ENCODE measurements at places on chromosomes 4 and X.

GRCh38 chr4:39883646-39884045, 94.1 kb downstream of the PDS5A start:
- DNase-seq = no peak

DNA sequence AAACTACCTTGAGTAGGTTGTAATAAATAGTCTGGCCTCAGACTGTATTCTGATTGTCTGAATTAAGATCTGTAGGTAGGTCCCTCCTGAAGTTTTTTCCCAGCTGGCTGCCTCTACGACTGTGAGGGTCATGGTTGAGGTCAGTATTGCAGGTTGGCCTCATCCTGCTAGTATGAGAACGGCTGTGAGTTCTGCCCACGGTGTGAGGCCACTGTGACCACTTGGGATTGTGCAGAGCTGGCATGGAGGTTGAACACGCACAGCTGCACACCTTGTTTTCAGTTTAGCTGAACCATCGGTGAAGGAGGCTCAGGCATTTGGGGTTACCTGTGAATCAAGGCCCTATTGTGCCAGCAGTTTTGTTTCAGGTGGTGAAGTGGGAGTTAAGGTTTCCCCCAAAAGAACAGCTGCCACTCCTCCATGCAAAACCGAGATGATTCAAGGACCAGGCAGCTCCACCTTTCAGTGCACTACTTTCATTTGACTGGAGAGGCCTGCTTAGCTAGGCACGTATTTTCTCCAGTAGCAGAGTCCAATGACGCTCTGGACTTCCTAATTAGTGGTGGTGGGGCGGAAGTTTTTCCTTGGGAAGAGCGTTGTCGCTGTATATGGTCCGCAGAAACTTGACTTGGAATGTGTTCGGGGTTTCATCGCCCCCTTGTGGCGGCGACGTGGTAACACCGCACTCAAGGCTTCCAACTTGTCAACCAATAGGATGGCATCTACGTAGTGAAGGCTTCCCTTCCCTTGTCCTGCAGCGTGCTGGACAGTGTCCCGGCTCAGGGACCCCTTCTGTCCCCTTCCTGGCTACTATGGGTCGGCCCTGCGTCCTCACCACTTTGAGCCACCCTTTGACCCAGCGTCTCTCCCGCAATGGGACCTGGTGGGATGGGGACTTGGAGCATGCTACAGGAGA, 13.8 kb downstream of the CMC4 start:
- DNase-seq = peak; percentile 26

DNA sequence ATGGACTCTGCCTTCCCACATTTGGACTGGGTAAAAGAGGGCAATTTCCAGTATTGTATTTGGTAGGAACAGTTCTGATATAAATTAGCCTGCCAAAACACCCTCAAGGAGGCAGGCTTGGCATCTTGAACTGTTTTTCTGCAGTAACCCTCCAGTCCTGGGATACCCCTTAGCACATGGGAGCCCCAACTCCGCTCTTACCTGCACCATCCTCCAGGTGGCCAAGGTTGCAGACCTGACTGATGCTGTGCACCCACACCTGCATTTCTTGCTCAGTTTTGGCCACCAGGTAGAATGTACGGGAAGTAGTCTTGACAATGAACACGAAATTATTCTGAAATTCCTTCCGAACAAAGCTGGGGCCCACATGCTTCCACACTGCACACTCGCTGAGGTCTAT, 35.1 kb downstream of the GAB3 start:
- DNase-seq = no peak

DNA sequence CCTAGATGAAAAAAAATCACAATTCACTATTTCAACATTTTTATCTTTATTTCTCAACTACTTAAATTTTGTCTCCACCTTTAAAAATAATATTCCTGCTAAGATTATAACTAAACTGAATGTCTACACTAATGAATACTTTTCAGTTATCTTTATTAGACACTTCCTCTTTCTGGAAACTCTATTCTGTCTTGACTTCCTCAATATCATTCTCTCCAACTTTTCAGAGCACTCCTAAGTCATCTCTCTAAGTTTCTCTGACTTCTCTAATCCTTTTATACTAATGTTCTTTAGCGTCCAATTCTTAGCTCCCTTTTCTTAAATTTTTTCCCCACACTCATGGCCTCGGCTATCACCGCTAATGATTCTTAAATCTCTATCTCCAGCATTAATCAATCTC, 374.2 kb downstream of the FBXO8 start:
- no peak for DNase-seq

DNA sequence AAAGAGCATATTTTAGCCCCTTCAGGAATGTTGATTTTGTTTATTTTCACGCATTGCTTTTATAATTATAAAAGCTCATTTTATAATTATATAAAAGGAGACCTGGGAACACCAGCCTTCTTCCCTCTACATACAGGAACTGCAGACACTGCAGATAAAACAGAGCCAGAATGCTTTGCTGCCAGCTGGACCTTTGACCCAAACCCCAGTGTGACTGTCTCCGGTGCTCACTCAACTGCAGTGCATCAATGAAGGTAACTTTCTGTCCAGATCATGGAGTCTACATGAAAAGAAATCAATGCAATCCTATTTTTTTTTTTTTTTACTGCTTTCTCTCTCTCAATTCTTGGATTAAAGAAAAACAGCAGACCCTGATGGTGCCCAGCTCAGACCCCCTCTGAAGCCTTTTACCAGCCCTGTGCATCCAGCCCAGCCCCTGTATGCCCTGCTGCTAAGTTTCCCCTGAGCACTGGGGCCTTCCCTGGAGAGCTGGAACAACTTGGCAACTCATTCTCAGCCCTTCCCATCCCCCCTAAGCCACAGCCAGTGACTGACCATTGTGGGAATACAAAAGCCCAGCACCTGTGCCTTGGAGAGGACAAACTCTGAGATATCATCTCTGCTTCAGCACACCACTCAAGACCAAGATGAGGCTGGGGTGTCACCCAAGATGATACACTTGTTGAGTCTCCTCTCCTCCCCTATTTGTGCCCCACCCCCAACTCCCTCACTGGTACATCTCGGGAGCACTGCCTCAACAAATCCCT, 182.1 kb downstream of the EVC2 start:
- no peak for DNase-seq

GRCh38 chr4:179625406-179625805, 2183.2 kb upstream of the AGA start:
- DNase-seq = no peak

GRCh38 chr4:107148904-107149303, 112.8 kb upstream of the DKK2 start:
- DNase-seq = no peak

DNA sequence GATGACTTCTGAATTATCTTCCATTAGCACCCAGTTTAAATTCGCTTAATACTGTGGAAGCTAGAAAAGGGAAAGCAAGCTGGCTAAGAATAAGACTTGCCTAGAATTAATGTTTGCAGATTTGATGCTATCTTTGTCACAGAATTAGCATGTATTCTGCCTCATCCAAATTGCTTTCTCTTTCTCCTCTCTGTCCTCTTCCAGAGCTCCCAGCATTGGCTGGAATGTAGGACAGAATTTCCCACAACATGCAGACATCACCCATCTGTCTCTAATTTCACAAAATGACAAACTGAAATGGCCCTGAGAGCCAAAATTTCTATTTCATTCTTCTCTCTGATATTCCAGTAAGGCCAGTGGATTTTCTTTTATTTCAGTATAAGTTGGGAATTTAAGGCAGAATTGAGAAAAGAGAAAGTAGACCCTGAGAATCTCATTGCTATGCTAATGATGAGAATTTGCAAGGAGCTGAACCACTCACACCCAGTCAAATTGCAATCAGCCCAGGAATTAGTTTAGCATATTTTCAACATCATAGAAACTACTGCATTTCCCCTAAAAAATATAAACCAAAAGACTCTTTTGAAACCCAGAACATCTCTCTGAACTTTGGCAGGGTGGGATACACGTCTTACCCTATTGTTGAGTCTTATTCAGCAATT, 188.8 kb downstream of the RCHY1 start:
- DNase-seq = no peak

GRCh38 chrX:43580621-43581020, 75.5 kb upstream of the MAOA start:
- no peak for DNase-seq

GRCh38 chrX:112164420-112164819, 81.8 kb upstream of the TRPC5 start:
- DNase-seq = no peak

DNA sequence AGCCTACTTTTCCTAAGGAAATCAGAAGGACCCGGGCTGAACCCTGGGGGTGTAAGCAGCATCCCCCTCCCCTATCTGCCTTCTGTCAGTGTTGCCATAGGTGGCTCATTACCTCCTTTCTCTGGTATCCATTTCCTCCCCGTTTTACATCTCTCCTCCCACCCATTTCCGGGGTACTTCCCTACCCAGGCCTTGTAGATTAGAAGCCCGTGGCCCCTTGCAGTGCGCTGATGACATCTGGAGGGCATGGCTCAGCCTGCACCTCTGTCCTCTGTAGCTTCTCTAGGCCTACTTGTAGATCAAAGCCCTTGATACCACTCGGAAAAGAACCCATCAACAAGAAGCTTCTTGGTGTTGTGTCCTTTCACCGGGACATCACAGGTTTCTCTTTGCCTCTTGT, 71.8 kb downstream of the NBDY start:
- peak; percentile 42 for DNase-seq

DNA sequence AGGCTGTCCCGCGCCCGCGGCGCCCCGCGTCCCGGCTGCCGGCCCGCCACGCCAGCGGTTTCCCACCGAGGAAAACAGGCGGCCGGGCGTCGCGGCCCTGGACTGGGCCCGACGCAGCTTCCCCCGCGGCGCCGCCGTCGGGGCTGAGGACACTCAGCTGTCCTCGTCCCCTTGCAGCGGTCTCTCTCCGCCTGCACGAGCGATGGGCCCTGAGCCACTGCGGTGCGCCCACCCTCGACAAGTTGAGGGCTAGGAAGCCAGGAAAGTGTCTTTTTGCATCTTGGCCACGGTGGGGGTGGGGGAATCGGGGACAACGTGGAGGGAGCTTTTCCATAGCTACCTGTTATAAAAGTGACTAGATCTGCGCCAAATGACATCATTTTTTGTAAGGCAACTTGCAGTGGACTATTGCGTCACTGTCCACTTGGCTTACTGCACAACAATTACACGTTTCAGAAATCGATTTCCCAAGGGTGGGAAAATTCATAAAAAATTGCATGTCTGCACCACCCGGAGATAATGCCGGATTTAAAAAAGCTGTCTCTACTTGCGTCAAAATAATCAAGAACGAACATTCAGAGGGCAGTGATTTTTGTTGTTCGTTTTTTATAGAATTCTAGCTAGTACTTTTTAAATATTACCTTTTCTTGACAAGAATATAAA, 1.1 kb downstream of the KLHL15 start:
- no peak for DNase-seq

DNA sequence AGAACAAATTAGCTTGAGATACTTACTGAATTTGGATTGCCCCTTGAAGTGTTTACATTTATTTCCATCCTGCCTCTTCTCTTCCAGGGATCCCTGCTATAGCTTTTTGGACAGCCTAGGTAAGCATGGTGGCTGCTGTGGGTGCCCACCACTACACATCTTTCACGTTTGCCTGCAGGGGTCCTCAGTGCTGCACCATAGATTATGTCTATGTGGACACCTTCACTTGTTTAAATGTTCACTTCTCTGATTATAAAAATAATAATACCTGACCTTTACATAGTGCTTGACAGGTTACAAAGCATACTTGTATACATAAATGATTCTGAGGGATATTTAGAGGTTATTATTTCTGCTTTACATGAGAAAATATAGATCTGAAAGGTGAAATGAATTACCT, 67.9 kb upstream of the SLC4A4 start:
- DNase-seq = peak; percentile 2

DNA sequence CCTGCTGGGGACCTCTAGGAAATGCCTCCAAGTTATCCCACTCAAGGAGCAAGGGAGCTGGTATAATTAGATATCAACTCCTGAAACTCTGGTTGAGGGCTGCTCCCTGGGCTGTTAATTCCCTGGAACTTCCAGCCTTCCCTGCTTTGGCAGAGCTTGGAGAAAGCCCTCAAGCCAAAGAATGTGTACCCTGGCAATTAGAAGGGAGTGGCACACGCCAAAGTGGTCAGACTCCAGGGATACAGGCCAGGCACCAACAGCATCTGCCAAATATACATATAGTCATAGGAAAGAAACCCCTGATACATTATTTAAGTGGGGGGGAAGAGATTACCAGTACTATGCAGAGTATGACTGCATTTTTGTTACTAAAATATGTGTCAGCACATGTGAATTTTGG, 616.8 kb downstream of the BCOR start:
- no peak for DNase-seq

DNA sequence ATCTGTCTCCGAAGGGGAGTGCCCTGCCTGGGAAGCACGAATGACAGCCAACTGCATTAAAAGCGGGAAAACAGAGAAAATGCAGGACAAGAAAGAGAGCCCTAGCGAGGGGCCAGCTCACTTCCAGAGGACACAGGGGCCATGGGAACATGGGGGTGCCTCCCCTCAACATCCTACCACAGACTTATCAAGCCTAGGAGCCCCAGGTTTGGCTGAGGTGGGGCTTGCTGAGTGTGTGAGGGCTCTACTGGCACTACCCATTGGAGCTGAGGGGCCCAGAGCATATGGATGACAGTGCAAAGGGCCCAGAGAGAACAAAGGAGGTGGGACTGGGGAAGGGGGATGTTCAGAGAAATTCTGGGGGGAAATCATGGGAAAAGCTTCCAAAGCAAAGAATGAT, 101.8 kb downstream of the PJA1 start:
- DNase-seq = no peak

GRCh38 chr4:129905256-129905655, 809.3 kb downstream of the C4orf33 start:
- no peak for DNase-seq

- DNase-seq = no peak
Measured at GRCh38 chr4:42398171-42398870, 1.0 kb downstream of the SHISA3 start.

- no peak for DNase-seq
Measured at GRCh38 chr4:136741468-136741867, 790.8 kb downstream of the PCDH18 start.

GRCh38 chr4:113499696-113500095, 261.8 kb downstream of the CAMK2D start:
- no peak for DNase-seq

DNA sequence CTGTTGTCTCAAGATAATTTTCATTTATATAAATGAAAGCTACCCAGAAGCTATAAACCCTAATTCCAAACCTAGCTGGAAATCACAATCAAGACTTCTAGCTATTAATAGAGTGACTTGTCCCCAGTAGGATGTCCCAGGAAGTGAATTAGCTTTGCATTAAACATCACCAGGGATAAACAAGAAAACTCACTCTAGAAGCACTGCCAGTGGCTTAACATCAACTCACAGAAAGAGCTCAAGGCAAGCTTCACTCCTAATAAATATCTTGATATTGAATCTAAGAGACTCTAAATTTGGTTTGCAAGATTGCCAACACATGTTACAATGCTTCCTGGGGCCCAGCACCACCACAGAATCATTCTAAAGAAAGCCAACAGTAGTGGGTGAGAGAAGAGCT, 468.7 kb upstream of the FAM241A start:
- no peak for DNase-seq

DNA sequence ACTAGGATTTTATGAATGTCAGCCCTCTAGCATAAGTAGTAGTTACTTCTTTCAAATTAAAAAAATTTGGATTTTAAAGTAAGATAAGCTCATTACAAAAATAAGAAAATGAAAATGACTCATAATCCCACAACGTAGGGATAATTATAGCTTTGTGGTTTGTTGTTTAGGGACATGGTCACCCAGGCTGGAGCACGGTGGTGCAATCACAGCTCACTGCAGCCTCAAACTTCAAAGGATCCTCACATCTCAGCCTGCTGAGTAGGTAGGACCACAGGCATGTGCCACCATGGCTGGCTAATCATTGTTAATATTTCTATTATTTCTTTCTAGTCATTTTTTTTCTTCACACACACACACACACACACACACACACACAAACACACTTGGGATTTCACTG, 57.6 kb downstream of the PLAC1 start:
- DNase-seq = no peak

GRCh38 chr4:10078481-10079233, 37.9 kb downstream of the WDR1 start:
- no peak for DNase-seq
